Stimulated activated memory B cell treated with anti-CD40 and anti-IgM and Interleukin-4, amounts not matched to agents 10 μg/mL and 1 μg/mL and 100 μg/mL, for 72 hours (primary cell): ENCODE measurements at places on chromosomes 1 and 21.

DNA sequence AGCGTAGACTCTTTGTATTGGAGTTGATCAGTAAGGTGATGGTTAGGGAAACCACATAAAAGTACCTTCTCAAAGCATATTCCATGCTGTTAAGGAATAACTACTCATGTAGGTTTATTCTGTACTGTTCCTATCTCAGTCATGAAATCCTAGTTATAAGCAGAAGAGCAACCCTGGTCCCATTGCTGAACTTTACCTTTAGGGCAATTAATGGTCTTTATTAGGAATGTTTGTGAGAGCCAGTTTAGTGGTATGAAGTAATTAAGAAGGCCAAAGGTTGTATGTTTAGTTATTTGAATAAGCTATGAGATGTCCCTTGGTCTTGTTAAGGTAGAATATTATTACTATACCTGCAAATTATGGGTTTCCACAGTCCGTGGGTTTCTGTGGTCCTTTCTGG, 44.0 kb downstream of the ACP6 start:
- ATAC-seq, result no peak

GRCh38 chr21:34517039-34517438, 5.0 kb upstream of the KCNE1 start:
- ATAC-seq, result no peak

GRCh38 chr1:6424000-6424565, 493 bp upstream of the ESPN start:
- ATAC-seq, result no peak

DNA sequence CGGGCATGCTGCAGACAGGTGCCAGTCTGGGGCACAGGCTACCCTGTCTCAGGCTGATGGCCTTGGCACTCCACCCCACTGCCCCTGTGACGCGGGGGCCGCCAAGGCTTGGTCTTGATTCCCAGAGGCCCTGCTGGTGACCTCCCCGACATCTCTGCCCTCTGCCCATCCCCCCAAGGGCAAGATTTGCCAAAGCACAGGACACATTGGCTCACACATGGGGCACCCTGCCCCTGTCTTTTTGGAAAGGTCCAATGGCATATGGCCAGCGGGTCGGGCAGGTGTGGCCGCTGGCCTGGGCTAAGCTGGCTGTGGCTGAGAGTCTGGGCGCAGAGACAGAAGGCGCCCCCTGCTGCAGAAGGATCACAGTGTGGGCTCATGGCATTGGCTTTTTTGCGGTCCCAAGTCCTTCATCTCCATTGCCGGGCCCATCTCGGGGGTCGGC, 4.6 kb downstream of the MIB2 start:
- no peak for ATAC-seq

- no peak for ATAC-seq
Observed at GRCh38 chr1:63713627-63714481, 60.0 kb upstream of the ROR1 start.

DNA sequence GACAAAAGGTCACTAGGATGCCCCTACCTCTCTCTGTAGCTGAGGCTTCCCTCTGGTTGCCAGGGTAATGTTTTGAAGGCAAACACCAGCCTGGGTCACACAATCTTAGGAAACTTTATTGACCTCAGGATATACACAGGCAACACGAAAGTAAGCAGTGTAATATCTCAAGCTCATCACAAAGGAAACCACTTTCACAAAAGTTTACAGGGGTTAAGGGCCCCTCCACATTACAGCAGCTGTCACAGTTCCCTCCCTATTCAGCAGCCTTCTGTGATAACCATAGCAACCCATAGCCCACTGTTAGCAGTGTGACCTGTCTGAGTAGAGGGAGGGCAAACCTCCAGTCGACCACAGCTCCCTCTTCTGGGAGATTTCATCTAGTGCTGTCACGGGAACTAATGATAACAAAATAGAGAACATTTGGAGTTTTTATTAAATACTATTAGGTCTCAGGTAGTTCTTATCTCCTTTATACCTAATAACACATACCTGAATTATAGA, 149.8 kb downstream of the PTPRC start:
- ATAC-seq, result peak; percentile 76

GRCh38 chr1:153649863-153650235, 8.7 kb upstream of the SNAPIN start:
- ATAC-seq, result no peak

GRCh38 chr21:40938611-40939010, 91.7 kb upstream of the DSCAM start:
- ATAC-seq, result no peak

- ATAC-seq, result no peak
Observed at GRCh38 chr1:101005871-101006270, 19.7 kb downstream of the DPH5 start.

- no peak for ATAC-seq
Observed at GRCh38 chr1:175927944-175928343, 184.5 kb upstream of the TNR start.
